Stimulated activated CD4-positive, alpha-beta T cell treated with anti-CD3 and anti-CD28 coated beads, TNF-alpha, amount 100 ng/mL, for 4 hours (primary cell): ENCODE measurements at places on chromosomes 11 and 22.

GRCh38 chr11:62201376-62201775 lies 7.1 kb upstream of the SCGB2A1 start:
- DNase-seq: no peak

DNA sequence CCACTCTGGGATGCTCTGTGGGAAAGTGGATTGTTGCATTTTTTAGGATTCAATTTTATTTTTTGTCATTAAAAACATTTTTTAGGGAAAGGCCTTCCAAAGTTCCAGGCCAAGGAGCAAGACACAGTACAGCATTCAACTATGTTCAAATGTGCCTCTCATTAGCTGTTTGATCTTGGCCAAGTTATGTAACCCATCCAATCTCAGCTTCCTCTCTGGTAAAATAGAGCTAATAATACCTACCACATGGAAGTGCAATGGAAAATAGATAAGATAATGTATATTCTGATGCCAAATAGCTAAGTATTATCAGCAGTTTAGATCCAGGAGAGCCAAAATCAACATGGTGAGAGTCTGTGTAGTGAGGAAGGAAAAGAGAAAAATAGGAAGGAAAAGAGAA lies 220.3 kb upstream of the SESN3 start:
- DNase-seq: no peak

GRCh38 chr22:19691721-19692341 lies 22.5 kb upstream of the SEPTIN5 start:
- no peak for DNase-seq

DNA sequence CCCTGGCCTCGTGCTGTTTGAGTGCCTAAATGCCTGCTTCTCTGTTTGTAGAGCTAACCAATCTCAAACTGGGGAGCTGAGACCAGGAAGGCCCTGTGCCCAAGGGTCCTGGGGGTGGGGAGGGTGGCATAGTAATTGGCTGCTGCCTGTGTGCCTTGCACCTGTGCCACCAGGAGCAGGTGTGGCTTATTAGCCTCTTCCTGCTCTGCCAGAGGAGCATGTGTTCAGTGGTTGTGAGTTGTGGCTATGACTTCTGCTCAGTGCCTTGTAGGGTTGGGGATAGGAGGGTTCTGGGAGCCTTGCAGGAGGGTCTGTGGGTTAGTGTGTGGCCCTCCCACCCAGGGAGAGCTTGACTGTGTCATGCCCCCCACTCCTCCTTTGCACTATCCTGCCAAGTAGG lies 109.2 kb downstream of the ZBTB16 start:
- no peak for DNase-seq

GRCh38 chr11:47711225-47711624 lies 3.9 kb downstream of the AGBL2 start:
- DNase-seq: no peak

DNA sequence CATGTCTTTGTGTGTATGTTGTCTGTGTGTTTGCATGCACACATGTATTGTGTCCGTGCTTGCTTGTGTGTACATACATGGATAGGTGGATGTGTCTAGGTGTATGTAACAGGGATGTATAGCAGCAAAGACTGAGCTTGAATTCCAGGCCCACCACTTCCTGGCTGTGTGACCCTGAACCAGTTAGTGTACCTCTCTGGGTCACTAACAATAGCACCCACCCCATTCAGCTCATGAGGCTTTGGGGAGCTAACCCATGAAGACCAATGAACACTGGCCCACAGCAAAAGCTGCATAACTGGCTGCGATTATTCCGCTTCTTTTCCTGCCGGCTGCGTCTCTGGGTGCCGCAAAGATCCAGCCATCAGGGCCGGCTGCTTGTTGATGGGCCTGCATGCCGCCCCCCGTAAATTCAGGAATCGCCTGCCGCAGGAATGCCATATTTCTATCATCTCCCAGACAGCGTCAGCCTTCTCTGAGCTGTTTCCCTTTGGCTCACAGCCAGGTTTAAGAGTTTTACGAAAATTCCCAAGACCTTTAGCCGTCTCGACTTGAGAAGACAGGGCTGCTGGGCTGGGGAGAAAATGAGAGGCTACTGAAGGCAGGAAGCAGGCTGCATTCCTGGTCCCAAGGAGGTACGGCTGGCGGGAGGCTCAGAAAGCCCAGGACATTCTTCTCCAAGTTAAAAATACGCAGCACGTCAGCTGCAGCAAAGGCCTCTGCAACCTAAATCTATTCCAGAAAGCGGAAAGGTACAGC lies 224.6 kb downstream of the MN1 start:
- DNase-seq: no peak

- DNase-seq: no peak
Observed at GRCh38 chr22:40193429-40194421, 16.0 kb downstream of the TNRC6B start.
